ENCODE measurements at places on chromosomes 13 and 19.

GRCh38 chr19:36436531-36436930 lies 18.1 kb upstream of the ZFP82 start:
- DNase-seq = no peak

- DNase-seq = no peak
These were observed 45.4 kb upstream of the CALM3 start for GRCh38 chr19:46555628-46556280.

DNA sequence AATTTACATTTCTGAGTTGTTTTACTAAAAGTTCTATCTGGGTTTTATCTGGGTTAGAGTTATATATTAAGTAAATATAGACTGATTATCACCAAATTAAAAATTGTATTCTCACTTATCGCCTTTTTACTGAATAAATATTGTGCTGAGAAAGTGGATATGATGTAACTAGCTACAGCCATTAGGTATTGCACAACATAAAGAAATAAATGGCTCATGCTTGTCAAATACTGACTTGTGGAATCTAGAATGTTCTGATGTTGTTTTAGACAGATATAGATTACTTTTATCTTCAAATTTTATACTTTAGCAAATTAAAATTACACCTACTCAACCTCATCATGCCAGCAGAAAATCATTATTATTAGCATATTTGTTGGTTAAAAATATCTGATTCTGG lies 1277.1 kb upstream of the MIR17HG start:
- DNase-seq = no peak

- DNase-seq = no peak
These were observed 17.0 kb upstream of the NAPA start for GRCh38 chr19:47531640-47532387.

GRCh38 chr13:61294467-61295191 lies 121.0 kb downstream of the PCDH20 start:
- no peak for DNase-seq

GRCh38 chr13:103694471-103694870 lies 628.3 kb upstream of the SLC10A2 start:
- DNase-seq = no peak
